Epithelial cell of alveolus of lung (primary cell): ENCODE measurements at places on chromosomes 6 and 20. TPM values are rescaled to one million over a fixed set of nuclear protein-coding genes. Genes with fewer than 3 reads are reported as not detected.

The CMTR1 gene
- 19.7 and 20.1 TPM in 2 replicates for total RNA-seq

The NRSN1 gene
- not detected in 2 replicates for total RNA-seq

The FAM162B gene
- 31.2 and 45.2 TPM in 2 replicates for total RNA-seq

The BEND6 gene
- total RNA-seq, result 4.1 and 5.3 TPM in 2 replicates

The HLA-DQA2 gene
- not detected in 2 replicates for total RNA-seq

The ZC2HC1B gene
- not detected in 2 replicates for total RNA-seq

The SLCO4A1 gene
- total RNA-seq, result not detected in 2 replicates

The ITPA gene
- total RNA-seq, result 43.6 and 75.8 TPM in 2 replicates

The DEFB132 gene
- not detected in 2 replicates for total RNA-seq

The ENPP4 gene
- total RNA-seq, result 0.39 and 0.96 TPM in 2 replicates

The TP53TG5 gene
- total RNA-seq, result not detected in 2 replicates

The TNFRSF21 gene
- total RNA-seq, result 20.0 and 142 TPM in 2 replicates

The MLIP gene
- total RNA-seq, result 1.0 TPM in 1 of 2 replicates, not detected in the other

The TNNC2 gene
- 0.24 TPM in 1 of 2 replicates, not detected in the other for total RNA-seq
